ENCODE measurements at places on chromosomes 5 and 9.

DNA sequence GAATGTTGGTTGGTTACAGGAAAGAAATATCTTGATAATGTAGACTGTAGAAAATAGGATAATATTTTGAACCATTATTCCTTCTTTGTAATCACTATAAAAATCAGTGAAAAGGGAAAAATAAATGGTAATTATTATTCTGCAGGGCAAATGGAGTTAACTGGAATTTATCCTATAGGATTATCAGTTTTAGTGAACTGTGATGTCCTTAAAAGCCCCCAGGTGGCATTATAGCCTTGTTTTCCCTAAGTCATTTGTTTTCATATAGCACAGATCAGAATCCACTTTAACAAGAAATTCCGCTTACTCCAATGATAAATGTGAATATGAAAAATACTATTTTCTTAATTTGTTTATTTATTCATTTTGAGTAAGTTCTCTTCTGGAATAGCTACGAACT is 26.2 kb upstream of the WDR41 start:
- peak; percentile 33 for DNase-seq

DNA sequence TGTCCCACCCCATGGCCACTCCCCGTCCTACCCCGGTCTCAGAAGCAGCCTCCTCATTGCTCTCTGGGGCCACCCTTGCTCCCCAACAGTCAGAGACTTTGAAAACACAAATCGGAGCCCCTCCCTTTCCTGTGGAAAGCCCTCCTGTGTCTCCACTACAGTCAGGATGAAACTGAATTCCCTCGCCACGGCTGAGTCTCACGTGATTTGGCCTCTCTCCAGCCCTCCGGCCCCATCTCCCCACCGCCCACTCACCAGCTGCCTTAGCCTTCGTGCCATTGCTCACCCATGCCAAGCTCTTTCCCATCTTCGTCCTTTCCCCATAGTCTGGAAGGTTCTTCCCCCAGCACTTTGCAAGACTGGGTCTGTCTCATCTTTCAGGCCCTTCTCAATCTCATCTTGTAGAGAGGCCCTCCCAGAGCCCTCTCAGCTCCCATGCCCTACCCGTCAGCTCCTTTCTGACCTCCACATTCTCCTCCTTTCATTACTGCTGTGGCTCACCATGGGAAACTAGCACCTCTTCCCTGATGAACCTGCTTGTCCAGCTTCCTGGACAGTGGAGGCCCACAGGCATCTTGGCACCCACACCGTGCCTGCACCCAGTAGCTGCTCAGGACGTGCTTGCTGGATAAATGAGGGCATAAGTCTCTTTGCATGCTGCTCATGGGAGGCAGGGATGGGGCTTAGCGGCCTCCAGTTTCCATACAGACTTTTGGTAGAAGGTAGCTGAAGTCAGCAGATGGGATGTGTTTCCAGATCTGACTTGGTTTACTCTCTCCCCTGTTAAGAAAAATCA is 126.4 kb upstream of the COL5A1 start:
- no peak for DNase-seq

DNA sequence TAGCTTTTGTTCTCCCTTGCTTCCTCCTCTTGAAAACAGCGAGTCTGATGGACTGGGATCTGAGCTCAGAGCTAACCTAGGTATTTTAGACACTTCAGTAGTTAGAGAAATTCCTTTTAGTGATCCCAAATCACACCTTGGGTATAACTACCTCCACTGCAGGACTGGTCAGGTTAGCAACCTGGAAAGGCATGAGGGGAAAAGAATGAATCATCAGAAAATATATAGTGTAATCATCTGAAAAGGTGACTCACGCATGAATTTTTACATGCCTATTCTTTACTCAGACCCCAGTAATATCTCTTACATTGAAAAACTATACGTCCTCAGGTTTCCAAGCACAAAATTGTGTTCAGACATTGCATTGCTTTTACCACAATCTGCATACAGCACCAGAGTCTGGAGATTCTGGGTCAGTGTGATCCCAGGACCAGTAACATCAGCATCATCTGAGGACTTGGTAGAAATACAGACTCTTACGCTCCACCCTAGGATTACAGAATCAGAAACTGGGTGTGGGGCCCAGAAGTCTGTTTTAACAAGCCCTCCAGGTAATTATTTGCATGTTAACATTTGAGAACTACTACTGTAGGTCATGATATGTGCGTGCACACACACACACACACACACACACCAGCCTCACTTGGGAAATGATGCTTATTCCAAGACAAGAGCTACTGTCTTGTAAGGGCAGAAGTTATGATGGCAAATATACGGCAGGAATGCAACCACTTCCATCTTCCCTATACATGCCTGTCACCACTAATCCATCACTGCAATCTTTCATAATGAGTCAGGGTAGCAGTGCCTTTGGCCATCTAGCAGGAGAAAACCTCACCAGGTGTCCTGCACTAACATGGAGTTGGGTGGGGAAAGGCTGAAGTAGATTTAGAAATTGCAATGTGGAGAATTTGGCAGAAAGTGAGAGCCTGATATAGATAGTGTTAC is 271.6 kb upstream of the MAP3K1 start:
- DNase-seq, result no peak

DNA sequence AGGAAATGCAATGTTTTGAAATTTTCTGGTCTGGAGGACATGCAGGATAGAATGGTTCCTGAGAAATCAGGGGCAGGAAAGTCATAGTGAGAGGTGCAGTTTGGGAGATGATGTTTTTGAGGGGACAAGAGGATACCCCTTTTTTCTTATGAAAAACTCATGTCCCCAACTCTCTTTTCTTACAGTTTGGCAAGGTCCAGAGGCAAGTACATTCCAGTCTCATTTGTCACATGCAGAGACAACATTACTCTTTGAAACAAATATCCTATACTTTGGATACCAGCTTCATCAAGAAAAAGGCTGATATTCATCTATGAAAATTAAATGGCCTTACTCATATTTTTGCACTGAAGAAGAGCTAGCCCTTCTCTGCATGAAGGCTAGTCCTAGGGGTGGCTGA is 48.2 kb downstream of the EQTN start:
- no peak for DNase-seq

DNA sequence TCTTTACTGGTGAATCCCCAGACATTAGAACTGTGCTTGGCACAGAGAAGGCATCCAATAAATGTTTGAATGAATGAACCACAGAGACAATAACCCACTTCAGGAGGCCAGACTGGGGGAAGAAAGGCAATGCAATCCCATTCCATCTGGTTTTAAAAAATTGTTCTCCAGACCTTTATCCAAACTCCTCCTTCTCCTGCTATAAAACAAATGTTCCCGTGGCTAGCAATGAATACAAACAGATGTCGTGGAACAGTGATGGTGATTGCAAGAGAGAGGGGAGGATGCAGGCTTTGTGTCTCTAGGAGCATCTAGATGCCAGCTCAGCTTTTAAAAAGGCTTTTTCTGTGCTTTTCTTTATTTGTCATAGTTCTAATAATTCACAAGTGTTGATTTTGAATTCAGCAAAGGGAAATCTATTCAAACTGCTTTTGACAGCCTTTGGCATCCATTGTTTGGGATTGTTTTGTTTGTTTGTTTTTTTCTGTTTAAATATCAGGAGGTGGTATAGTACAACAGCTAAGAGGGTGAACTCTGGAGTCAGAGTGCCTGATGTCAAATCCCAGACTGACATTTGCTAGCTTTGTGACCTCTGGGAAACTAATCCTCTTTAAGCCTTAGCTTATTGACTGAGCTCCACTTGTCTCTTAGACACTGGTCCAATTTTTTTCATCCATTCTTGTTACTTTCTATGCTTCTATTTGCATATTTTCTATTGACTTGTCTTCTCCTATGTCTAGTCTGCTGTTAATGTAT is 59.1 kb downstream of the TNFSF15 start:
- DNase-seq, result no peak

DNA sequence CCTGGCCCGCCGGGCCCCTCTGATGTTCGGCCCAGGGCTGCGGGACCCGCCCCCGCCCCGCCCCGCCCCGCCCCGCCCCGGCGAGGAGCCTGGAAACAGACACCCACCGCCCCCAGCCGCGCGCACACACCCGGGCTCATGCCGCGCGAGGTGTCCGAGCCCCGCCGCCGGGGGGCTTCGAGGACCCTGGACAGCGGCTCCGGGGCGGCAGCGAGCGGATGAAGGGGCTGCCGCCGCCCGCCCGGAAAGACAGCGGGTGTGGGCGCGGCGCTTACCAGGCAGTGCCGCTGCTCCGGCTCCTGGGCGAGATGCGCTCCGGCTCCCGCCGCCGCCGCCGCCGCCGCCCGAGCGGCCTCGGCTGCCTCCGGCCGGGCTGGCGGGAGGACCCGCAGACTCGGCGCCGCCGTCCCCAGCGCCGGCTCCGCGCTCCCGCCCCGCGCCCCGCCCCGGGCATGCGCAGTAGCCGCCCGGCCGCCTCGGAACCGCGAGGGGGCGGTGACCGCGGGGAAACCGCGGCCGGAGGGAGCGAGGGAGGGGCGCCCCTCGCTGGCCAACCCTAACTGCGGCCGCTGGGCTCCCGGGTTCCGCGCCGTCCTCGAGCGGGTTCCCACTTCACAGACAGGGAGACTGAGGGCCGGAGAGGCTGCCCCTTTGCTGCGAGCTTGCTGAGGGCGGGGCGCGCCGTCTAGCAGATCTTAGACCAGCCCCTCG is at the start of gene GPRIN1:
GPRIN1 (minus strand) TSS at position 433 of the 711 bp plus-strand sequence. CDS start 10,322 bp downstream, outside the sequence.
- peak; percentile 98 for DNase-seq

DNA sequence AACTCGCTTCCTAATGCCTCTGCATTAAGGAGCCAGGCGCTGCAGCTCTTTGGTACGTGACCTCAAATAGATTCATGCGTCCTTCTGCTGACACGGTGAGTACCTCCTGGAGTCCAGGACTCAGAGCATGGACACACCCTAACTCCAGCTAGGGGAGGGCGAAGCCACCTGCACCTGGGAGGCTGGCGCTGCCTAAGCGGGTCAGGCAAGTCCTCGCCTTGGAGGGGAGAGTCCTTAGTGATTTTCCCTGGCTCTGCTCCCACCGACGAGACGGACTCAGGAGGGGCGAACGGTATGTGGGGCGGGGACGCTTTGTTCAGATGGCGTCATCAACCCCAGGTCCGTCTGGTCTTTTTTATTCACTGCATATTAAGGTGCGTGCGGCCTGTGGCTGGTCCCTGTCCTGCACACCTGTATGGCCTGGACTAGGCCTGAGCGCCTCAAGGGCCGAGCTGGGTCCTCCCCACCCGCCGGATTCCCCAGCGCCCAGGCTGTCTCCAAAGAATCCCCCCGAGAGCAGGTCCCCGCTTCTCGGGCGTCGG is 50.3 kb downstream of the NSUN2 start:
- DNase-seq, result no peak

- DNase-seq, result no peak
Measured at GRCh38 chr5:62718324-62718723, 139.7 kb downstream of the LRRC70 start.

DNA sequence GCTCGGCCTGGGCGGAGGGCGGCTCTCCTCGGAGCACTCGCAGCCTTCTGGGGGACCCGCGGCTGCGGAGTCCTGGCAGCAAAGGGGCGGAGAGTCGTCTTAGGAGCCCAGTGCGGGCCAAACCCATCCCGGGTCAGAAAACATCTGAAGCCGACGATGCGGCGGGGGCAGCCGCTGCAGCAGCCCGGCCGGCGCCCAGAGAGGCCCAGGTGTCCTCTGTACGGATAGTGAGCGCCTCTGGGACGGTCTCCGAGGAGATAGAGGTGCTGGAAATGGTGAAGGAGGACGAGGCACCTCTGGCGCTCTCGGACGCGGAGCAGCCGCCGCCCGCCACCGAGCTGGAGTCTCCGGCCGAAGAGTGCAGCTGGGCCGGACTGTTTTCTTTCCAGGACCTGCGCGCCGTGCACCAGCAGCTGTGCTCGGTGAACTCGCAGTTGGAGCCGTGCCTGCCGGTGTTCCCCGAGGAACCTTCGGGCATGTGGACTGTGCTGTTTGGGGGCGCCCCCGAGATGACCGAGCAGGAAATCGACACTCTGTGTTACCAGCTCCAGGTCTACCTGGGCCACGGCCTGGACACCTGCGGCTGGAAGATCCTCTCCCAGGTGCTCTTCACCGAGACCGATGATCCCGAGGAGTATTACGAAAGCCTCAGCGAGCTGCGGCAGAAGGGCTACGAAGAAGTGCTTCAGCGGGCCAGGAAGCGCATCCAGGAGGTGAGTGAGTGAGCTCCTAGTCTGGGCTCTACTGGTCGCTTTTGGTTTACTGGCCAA is 1.2 kb downstream of the JMY start:
- DNase-seq, result peak; percentile 44

DNA sequence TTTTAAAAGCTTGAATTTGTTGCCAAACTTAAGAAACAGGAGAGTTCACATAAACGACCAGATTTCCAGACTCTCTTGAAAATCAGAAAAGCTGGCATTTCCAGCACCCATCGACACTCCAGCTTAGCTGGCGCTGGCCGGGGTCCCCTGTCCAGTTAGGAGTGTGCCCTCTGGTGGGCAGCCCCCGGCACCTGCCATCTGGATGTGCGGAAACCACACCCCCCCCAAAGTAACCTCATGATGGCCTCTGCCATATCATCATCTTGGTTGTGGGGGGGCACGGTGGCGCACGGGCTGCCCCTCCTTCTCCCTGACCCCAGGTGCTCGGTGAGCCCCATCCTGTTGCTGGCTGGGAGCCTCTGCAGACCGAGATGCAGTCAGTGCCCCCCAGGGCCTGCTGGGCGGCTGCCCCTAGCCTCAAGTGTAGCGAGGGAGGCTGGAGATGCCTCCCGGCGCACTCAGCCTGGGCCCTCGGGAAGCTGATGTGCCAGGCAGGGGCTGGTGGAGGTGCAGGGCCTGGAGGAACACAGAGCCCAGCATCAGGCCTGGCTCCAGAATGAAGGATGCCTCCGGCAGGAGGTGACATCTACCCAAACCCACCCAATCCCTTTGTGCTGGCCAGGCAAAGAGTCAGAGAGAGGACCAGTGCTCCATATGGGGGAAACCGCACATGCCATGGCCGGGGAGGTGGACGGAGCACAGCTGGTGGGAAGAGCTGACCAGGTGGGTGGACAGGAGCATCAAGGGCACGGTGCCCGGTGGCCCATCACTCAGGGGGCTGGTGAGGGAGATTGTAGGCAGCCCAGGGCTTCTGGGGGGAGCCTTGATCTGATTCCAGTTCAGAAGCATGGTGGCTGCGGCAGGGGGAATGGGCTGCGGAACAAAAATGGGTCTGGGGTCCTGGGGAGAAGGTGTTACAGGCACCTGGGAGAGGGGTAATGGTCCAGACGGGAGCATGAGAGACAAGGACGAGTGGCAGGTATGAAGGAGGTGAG is 70.6 kb downstream of the ADAMTS2 start:
- DNase-seq, result no peak

GRCh38 chr9:114431770-114432169 is 44.0 kb upstream of the AKNA start:
- DNase-seq, result no peak

GRCh38 chr5:91123901-91124300 is 259.2 kb downstream of the ARRDC3 start:
- DNase-seq, result no peak

DNA sequence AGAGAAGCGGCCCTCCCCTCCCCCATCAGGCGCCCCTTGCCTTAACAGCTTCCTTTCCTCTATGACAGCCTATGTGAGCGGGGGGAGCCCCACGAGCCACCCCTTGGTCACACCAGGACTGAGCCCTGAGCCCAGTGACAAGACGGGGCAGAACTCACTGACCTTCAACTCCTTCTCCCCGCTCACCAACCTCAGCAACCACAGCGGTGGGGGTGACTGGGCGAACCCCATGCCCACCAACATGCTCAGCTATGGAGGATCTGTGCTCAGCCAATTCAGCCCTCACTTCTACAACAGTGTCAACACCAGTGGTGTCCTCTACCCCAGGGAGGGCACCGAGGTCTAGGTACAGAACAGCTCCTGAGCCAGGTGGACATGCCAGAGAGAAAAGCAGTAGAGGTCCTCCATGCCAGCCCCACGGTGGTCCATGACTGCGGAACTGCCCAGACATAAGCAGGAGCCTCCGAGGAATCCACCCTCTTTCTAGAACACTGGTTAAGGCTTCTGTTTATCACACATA is 2.6 kb downstream of the FOXI1 start:
- no peak for DNase-seq

- peak; percentile 15 for DNase-seq
Measured at GRCh38 chr9:121059513-121059912, 9.4 kb upstream of the C5 start.

Measured in D341Med (cell line).